GM23338 (cell line): ENCODE measurements at places on chromosomes 11 and 22. TPM values are rescaled to one million over a fixed set of nuclear protein-coding genes. Genes with fewer than 3 reads are reported as not detected.

DNA sequence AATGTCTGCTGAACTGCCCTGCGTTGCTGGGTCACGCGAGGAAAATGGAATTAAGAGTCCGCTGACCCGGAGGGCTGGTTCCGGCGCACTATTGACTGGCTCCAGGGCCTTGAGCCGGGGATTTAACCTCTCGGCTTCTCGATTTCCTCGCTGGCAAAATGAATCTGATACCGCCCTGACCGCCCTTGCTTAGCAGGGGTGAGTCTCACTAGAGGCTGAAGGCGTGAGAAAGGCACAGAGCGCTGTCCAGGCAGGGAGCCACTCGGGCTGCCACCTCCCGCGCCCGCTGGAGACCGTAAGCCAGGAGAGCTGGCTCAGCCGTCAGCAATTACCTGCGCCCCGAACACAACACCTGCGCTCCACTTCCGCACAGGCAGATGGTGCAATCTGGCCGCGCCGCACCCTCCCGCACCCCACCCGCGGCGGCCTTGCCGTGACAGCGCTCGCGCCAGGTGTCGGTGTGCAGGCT lies 65.6 kb downstream of the BUD13 start:
- peak; percentile 62 for DNase-seq

DNA sequence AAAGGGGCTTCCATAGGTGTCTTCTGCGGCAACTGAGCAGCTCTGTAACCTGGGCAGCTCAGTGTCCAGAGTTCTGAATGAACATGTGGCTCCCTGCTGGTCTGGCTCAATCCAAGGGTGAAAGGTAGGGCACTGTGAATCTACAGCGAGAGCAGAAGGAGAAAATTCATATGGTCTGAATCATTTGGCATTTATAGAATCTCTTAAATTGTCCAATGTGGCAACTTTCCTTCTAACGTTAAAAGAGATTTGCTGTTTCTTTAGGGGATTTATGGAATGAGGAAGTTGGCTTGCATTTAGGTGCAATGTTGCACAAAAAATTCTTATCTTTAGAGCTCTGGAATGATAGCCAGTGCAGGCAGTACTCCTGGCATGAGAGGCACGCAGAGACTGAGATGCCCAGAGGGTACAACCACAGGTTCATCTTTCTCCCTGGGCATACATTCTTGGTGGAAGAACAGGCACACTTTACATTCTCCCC lies 17.0 kb downstream of the ATXN10 start:
- DNase-seq, result no peak

DNA sequence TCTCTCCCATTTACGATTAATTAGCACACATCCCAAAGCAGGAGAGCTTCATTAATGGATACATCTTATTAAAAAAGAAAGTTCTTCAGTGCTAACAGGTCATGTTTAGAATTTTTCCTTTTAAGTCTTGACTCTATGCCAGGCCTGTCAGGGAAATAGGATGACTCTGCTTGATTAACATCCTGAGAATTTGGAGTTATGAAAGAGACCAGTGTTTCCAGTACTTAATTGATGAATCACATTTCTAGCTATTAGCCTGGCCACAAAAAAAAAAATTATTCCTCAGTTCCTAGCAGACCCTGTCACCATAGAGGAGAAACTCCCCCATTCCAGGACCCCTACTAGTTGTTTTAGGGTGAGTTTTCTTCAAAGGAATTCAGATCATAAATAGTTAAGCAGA lies 23.6 kb upstream of the ME3 start:
- DNase-seq, result no peak

Gene DBX1
- not detected in 2 replicates for total RNA-seq

Gene CCDC81
- total RNA-seq, result 0.43 and 4.3 TPM in 2 replicates

DNA sequence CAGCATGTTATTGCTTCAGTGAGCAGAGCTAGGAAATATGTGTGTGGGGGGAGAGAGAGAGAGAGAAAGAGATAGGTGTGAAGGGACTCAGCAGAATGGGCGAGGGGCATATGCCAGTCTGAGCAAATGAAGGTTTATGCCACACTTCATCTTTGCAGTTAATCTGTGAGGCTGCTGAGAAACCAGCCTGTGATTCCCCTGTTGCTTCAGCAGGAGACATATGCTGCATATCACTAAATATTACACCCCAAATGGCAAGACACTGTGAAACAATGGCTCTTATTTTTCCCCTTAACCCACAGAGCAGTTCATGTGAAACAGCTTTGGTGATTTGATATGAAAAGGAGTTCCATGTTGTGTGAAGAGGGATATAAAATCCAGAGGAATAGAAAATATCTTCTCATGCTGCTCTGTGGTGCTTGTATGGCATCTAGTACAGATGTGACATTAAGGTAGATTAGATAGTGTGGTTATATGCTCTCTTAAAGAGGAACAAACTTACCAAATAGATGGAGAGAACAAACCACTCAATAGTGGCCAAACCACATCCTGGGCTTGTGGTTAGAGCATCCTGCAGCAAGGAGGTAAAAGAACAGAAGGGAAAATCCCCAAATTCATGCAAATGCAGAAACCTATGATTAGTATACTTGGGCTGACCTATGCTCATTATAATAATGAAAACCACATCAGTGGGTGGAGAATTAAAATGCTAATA lies 864.2 kb downstream of the FAM181B start:
- DNase-seq, result no peak

DNA sequence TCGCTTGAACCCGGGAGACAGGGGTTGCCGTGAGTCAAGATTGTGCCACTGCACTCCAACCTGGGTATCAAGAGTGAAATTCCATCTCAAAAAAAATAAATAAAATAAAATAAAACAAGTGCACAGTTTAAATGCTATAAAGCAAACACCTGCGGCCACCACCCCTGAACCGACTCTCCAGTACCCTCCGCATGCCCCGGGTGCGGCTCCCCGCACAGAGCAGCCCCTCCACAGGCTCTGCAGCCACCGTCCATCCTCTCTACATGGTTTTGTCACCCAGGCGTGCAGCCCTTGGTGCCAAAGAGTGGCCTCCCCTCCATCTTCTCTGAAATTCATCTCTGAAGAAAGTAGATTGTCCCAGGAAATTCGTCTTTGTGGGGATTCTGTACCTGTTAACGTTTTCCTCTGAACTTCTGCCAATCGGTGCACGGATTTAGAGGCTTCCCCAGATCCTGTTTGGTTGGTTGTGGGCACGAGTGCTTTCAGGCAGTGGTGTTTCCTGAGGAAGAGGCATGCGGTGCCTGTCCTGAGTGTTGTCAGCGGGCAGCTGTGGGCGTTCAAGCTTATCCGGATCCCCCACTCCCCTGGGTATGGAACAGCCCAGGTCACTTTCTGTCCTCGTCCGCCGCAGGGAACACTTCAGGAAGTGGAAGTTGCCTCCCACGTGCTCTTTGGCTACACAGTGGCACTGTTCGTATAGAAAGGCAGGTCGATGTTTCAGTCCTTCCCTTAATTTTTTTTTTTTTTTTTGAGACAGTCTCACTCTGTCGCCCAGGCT lies 4.1 kb downstream of the MIOX start:
- no peak for DNase-seq

GRCh38 chr11:46391186-46391577 lies 394 bp downstream of the CHRM4 start:
- no peak for DNase-seq

GRCh38 chr11:67268081-67268961 lies 2.0 kb downstream of the GRK2 start:
- no peak for DNase-seq

DNA sequence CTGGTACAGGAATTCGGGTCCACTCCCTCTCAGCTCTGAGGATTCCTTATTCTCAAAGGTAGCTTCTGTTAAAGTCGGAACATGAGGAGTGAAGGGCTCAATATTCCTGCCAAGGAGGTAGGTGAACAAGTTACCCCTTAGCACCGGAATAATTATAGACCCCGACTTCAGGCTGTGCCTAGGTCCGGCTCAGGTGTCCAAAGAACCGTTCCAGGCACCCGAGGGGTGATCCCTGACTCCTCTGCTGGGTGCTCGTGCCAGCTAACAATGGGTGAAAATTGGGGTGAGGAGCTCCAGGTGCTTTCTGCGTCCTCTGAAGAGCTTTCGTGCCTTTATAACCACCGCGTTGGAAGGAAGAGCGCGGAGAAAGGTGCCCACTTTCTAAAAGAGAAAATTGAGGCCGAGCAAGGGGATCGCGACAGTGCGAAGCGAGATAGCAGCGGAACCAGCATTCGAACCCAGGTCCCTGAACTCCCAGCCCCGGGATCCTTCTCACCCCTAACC lies 393 bp downstream of the CYB561A3 start:
- DNase-seq, result peak; percentile 17

DNA sequence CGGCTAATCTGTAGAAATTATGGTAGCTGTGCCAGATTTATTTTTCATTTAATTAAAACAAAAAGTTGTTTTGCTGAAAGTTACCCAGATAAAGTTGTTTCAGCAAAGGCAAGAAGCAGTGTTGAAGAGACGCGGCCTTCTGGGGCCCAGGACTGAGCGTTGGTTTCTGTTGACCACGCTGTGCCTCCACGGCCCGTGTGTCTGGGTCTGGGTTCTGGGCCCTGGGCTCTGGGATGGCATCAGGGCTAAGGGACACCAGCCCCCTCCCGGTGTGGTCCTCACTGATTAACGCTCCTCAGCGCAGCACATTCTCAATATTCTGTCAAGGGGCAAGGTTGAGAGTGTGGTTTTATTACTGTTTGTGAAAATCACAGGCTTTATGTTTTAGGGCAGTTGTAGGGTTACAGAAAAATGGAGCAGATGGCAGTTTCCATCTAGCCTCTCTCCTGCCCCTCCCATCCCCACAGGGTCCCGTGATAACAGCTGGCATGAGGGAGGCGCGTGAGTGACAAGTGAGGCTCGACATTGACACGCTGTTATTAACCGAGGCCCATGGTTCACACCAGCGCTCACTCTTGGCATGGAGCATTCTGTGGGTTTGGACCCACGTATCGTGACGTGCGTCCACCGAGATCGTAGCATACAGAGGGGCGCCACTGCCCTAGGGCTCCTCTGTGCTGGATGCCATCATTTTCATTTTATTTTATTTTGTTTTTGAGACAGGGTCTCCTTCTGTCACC lies 1231.4 kb downstream of the BRD1 start:
- DNase-seq, result no peak

DNA sequence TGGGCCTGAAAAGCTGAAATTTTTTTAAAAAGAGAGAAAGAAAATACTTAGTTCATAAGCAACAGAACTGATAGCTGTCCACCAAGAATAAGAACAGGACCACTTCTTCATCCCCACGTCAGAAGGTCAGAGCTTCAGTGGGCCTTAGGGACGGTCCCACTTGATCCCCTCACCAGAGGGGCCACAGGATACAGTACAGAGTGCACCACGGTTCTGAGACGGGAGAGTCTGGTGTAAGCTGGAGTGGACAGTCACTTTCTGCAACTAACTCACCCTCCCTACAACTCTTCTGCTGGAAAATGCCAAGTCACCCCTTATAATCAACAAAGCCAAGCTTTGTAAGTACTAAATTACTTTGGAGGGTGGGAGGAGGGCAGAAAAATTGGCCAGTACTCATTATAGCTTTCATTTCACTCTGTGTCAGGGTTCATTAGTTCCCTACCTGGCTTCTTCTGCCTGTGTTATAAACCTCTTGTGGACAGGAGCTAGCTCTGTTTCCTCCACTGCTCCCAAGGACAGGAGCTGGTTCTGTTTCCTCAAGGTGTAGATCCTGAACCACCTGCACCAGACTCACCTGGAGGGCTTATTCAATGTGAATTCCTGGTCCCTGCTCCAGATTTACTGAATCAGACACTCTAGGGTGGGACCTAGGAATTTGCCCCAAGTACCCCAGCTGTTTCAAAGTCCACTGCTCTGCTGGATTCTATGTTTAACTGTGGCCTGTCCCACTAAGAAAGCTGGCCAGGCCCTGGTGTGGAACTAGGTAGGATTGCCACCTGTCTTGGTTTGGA lies 39.6 kb downstream of the SCGB1A1 start:
- DNase-seq, result no peak

Gene FDXACB1
- total RNA-seq, result 2.4 and 3.0 TPM in 2 replicates
